ENCODE measurements at places on chromosomes 12 and 14.

GRCh38 chr14:57464008-57464730, 29.5 kb downstream of the CCDC198 start:
- DNase-seq: no peak

DNA sequence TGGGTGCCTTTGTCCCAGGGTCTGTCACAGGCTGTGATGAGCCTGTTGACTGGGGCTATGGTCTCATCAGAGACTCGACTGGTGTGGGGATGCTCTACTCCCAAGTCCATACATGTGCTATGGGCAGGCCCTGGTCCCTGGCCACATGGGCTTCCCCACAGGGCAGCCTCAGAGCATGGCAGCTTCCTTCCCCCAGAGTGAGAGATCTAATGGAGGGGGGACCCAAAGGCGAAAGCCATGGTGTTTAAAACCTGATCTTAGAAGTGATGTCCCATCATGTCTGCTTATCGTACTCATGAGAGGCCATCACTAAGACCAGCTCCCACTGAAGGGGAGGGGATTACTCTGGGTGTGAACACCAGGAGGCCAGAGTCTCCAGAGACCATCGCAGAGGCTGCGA, 279.0 kb upstream of the RTL1 start:
- no peak for DNase-seq

DNA sequence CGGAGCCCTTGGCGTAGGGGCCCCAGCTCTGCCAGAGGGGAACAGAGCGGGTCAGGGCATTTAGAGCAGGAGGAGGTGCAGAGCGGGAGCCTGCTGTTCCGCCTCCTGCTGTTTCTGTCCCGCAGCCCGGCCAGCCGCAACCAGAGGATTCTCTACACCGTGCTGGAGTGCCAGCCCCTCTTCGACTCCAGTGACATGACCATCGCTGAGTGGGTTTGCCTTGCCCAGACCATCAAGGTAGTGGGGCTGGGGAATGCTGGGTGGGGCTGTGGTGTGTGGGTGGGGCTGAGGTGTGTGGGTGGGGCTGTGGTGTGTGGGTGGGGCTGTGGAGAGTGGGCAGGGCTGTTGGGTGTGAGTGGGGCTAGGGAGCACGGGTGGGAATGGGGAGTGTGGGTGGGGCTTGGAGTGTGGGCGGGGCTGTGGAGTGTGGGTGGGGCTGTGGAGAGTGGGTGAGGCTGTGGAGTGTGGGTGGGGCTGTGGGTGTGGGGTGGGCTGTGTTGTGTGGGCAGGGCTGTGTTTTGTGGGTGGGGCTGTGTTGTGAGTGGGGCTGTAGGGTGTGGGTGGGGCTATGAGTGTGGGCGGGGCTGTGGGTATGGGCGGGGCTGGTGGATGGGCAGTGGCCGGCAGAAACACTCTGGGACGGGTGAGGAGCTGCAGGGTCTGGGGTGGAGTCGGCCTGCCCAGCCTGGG, 8.0 kb downstream of the ASPG start:
- DNase-seq: no peak

- DNase-seq: no peak
Observed at GRCh38 chr14:21073921-21074320, 3.8 kb downstream of the ARHGEF40 start.

DNA sequence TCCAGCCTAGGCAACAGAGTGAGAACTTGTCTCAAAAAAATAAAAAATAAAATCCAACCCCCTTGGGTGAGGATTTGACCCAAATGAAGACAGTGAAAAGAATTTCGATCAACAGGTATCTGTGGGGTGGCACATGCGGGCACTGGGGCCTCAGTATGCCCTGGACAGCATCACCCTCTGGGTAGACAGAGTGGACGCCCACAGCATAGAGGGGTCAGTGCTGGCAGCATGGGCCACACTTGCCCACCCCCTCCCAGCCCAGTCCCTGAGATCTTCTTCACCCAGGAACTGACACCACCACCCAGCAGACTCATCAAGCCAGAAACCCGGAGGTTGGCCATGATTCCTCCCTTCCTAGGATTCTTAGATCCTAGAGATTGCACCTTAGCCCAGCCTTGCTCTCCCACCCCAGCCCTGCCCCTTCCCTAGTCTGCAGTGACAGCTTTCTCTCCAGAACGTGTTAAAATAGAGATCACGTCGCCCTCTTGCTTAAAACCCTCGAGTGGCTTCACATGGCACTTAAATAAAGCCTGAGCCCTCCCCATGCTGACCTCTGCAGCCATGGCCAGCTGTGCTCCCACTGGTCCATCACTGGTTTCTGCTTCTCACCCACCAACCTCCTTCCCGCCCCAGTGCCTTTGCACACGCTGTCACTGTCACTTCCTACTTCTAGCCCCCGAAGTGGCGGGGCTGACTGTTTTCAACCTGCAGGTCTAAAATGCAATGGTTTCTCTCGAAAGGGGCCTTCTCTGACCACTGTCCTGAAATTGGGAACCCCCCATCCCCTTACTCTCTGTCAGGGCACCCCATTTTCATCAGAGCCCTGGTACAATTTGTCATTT, 26.2 kb upstream of the DYNC1H1 start:
- DNase-seq: no peak

DNA sequence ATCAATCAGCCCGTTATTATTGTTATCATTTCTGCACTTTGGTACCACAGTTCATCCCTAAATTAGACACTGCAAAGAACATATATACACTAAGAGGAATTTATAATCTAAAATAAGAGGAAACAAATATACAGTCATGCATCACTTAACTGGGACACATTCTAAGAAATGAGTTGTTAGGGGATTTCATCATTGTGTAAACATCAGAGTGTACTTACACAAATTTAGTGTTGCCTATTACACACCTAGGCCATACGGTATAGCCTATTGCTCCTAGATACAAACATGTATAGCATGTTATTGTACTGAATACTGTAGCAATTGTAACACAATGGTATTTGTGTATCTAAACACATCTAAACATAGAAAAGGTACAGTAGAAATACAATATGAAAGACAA, 190.5 kb downstream of the BMP4 start:
- DNase-seq: no peak

DNA sequence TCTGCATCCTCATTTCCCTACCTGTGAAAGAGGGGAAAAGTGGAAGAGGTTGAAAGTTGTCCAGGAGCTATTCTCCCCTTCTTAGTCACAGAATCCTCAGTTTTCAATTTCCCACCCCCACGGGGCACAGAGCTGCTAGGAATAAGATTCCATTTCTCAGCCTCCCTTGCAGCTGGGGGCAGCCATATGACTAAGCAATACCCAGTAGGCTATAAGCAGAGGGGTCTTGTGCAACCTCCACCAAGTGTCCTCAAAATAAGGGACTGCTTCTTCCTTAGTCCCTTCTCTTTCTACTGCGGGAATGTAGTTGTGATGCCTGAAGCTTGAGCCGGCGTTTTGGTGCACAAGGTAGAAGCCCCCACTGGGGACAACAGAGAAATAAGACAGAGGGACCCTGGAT, 40.9 kb downstream of the VWF start:
- DNase-seq: no peak

- DNase-seq: no peak
Observed at GRCh38 chr12:73678335-73678734, 859.3 kb upstream of the ATXN7L3B start.

- DNase-seq: no peak
Observed at GRCh38 chr12:118237052-118237665, 101.2 kb downstream of the PEBP1 start.

- DNase-seq: no peak
Observed at GRCh38 chr12:82434392-82434911, 76.1 kb downstream of the METTL25 start.

DNA sequence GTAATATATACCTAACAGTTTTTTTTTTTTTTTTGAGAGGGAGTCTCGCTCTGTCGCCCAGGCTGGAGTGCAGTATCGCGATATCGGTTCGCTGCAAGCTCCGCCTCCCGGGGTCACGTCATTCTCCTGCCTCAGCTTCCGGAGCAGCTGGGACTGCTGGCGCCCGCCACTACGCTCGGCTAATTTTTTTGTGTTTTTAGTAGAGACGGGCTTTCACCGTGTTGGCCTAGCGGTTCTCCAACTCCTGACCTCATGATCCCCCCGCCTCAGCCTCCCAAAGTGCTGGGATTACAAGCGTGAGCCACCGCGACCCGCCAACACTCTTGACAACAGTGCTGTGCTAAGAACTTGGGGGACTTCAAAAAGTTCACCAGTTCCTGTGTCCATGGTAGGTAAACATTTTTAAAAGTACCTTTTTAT, 63.5 kb downstream of the FOXG1 start:
- no peak for DNase-seq

DNA sequence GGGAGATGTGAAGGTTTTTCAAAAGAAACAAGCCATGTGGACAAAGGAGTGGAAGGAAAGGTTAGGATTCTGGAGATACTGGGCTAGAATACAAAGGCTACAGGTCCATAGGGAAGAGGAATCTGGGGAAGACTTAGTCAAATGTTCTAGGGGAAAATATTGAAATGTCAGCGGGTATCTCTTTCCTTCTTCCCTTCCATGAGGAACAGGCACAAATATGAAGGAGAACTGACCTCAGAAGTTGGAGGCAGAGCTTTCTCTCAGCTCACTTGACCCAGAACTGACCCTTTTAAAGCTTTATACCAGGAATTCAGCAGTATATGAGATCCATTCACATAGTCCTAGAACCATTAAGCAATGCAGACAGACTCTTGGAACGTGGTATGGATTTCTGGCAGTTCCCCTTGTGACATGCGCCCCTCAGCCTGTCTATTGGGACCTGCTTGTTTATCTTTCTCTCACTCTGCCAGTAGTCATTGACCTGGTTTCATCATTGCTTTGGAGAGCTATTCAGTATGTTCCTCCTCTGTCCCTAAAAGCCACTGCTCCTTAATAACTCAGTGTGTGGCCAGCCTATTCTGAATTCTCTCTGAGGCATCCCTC, 43.0 kb upstream of the GSG1 start:
- no peak for DNase-seq

GRCh38 chr14:64955297-64955696, 12.8 kb upstream of the GPX2 start:
- DNase-seq: no peak

DNA sequence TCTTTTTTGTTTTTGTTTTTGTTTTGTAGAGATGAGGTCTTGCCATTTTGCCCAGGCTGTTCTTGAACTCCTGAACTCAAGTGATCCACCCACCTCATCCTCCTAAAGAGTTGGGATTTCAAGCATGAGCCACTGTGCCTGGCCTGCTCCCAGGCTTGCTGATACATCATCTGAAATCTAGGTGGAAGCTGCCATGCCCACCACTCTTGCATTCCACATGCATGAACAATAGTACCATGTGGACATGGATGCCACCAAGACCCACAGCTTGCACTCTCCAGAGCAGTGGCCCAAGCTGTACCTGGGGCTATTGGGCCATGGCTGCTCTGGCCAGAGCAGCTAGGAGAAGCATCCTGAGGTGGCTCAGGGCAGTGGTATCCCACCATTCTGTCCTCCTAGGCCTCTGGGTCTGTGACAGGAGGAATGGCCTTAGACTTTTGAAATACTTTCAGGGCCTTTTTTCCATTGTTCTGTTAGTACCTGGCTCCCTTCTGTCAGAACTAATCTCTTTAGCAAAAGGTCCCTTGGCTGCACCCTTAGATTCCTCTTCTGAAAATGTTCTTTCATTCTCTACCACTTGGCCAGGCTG, 13.7 kb downstream of the FLVCR2 start:
- DNase-seq: no peak

DNA sequence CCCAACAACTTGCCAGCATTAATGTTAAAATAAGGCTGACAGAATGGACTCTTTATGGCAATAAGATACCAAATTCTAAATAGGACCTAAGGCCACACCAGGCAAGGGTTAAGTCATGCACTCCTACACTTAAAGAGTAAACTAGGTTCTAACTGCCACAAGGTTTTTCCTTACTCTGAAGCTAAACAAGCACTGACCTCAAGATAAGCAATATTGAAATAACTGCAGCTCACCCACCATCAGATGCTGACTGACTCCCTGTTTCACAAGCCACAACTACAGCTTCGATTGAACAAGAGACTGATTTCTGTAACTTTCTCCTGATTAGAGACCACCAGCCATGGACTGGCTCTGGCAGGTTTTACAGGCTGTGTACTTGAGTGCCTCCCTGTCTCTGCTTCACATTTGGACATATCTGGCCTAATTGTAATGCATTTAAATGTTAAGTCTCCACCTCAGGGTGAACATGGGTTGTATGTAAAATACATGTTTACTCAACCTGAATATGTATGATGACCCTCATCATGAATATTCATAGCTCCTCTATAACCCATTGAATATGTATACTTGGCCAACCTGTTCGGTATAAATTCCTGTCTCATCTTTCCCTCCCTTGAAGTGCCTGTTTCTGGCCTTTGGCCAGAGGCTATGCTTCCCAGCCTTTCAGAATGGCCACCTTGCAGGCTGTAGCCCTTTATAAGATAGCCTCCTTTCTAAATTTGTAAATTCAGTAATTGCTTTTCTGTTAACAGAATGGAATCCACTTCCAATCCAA, 70.5 kb upstream of the DAAM1 start:
- no peak for DNase-seq

DNA sequence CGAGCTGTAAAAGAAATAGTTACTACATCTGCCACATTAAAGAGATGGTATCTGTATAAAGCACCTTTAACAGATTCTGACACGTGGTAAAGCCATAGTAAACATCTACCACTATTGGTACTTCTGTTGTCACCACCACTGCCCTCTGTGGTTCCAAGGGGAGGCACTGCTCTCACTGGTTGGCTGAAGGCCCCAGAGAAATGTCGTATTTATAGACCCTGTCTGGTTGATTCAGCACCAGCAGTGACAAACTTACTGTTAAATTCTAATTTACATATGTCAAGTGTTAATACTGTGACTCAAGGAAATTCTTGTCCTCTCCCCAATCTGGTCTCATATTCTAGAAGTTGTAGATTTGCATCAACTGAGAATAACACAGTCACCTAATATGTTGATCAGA, 281.1 kb downstream of the ERC1 start:
- DNase-seq: no peak

DNA sequence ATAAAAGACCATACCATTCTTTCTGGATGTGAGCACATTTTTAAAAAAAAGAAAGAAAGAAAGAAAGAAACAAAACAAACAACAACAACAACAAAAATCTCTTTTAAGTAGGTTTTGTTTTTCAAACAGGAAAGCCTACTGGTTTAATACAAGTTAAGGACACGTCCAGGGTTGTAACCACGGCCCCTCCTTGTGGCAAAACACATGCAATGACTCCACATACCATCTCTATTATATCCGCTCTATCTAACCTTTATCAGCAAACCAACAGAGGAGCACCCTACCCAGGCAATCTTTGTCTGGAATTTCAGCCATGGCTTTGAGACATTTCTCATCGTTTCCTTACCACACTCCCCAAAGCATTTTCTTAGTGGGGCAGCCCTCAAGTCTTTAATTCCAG, 360.5 kb upstream of the TMPO start:
- DNase-seq: peak; percentile 32

DNA sequence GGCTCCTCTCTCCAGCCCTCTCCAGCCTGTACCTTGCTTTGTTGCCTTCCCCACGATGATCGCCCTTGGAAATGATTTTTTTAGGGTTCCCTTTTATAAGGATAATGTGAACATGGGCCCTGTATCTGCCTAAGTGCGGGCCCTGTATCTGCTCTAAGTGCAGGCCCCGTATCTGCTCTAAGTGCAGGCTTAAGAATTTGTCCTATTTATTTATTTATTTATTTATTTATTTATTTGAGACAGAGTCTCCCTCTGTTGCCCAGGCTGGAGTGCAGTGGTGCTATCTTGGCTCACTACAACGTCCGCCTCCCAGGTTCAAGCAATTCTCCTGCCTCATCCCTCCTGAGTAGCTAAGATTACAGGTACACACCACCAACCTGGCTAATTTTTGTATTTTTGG, 22.5 kb downstream of the GALNT16 start:
- no peak for DNase-seq

GRCh38 chr12:9797722-9798619, 29.3 kb upstream of the KLRF1 start:
- DNase-seq: no peak

GRCh38 chr12:12007713-12008231, 63.0 kb upstream of the BCL2L14 start:
- DNase-seq: no peak
